ENCODE measurements at places on chromosomes 3 and 15. TPM values are rescaled to one million over a fixed set of nuclear protein-coding genes. Genes with fewer than 3 reads are reported as not detected.

DNA sequence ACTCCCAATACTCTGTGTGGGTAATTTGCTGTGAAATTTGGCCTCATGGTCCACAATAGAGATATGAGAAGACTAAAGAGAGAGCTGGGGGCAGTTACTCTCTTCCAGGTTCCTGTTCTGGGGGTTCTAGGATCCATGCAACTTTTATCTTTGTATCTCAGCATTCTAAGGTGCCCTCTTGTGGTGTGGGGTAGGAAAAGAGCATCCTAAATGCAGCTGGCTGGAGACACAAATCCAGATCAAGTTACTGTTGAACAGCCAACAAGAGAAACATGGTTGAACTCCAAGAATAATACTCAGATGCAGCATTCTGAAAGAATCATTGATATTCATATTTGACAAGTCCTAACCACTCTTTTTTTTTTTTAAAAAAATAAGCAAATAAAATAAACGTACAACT lies 238.2 kb downstream of the GREM1 start:
- DNase-seq = peak; percentile 90
- no peak overlapping the region for H3K4me3 ChIP-seq
- H3K36me3 ChIP-seq = no peaks in the 10 kb centered on the region
- no peaks in the 10 kb centered on the region for H3K27me3 ChIP-seq

- no peak overlapping the region for H3K4me3 ChIP-seq
- no peaks in the 10 kb centered on the region for H3K4me1 ChIP-seq
- H3K27me3 ChIP-seq = peaks cover 6% of the 10 kb centered on the region
- DNase-seq = no peak
Measured at GRCh38 chr15:85847031-85847430, 52.3 kb upstream of the KLHL25 start.

SLC7A14 gene
- 1.3 TPM for total RNA-seq

- DNase-seq = no peak
- H3K27ac ChIP-seq = no peak overlapping the region
- no peak overlapping the region for H3K4me3 ChIP-seq
Measured at GRCh38 chr3:196236223-196236622, 19.9 kb downstream of the SLC51A start.

DNA sequence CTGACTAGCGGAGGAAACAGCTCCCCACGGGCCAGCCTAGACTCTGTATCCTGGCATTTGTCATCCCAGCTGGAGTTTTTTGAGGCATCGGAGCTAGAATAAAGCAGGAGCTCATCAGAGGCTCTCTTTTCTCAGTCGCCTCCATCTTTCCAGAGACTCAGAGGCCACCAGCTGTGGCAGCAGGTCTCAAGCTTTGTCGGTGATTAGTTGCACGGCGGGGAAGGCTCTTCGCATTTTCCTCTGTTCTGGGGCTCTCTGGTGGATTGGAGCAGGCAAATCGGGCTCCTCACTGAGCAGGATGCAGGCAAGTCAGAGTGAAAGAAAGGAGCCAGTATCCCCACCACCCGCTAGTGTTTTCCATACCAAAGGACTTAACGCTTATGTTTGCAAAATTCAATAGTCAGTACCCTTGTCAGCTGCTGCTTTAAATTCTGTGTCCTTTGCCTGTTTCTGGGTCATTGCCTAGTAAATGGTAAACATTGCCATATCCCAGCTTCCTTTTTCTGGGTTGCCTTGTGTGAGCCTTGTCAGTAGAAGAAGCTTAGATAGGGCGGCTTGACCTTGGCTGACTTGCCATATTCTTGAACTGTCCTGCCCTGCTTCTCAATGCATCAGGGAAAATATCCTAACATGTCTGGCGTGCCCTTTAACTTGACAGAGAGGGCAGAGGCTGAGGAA lies 127.1 kb downstream of the PTPRG start:
- DNase-seq = no peak
- no peak overlapping the region for H3K27ac ChIP-seq
- H3K36me3 ChIP-seq = no peaks in the 10 kb centered on the region
- H3K27me3 ChIP-seq = no peaks in the 10 kb centered on the region
- H3K4me1 ChIP-seq = no peaks in the 10 kb centered on the region
- H3K4me3 ChIP-seq = no peak overlapping the region

PLCD1 gene
- 47.2 TPM for total RNA-seq

DNA sequence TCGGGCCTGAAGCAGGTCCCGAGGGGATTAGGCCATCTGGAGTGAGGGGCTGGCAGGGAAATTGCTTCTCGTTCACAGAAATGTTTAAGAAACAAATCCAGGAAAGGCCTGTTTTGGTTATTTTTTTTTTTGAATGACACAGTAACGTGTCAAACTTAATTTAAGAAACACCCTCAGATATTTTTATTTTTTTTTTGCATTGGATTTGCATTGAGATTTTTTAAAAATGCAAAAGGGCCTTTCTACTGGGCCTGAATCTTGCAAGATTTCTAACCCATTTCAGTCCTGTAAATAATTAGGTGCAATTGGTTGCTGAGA lies 25.0 kb upstream of the KLF13 start:
- H3K27me3 ChIP-seq = peaks cover 11% of the 10 kb centered on the region
- H3K4me1 ChIP-seq = no peaks in the 10 kb centered on the region
- no peak overlapping the region for H3K4me3 ChIP-seq
- no peaks in the 10 kb centered on the region for H3K36me3 ChIP-seq

ANKUB1 gene
- total RNA-seq = not detected

FBXW12 gene
- total RNA-seq = not detected

TTC14 gene
- total RNA-seq = 33.4 TPM

- H3K4me3 ChIP-seq = no peak overlapping the region
- no peaks in the 10 kb centered on the region for H3K4me1 ChIP-seq
- no peak overlapping the region for H3K27ac ChIP-seq
- no peak for DNase-seq
- no peaks in the 10 kb centered on the region for H3K27me3 ChIP-seq
Measured at GRCh38 chr3:16898595-16899395, 14.0 kb downstream of the PLCL2 start.

- H3K36me3 ChIP-seq = no peaks in the 10 kb centered on the region
- no peaks in the 10 kb centered on the region for H3K27me3 ChIP-seq
- peaks cover 7% of the 10 kb centered on the region for H3K4me1 ChIP-seq
- H3K4me3 ChIP-seq = no peak overlapping the region
Measured at GRCh38 chr15:98881526-98882520, 125.8 kb downstream of the PGPEP1L start.

- no peak overlapping the region for H3K27ac ChIP-seq
- no peaks in the 10 kb centered on the region for H3K4me1 ChIP-seq
- H3K27me3 ChIP-seq = no peaks in the 10 kb centered on the region
- no peak for DNase-seq
- H3K36me3 ChIP-seq = no peaks in the 10 kb centered on the region
Measured at GRCh38 chr3:179880868-179881267, 155.9 kb downstream of the PEX5L start.

CAND2 gene
- 12.1 TPM for total RNA-seq

- H3K27me3 ChIP-seq = no peaks in the 10 kb centered on the region
- H3K36me3 ChIP-seq = peaks cover 14% of the 10 kb centered on the region
Measured at GRCh38 chr3:196268284-196269163, 19.0 kb downstream of the PCYT1A start.

CCR9 gene
- total RNA-seq = not detected

- H3K27me3 ChIP-seq = no peaks in the 10 kb centered on the region
- peak; percentile 87 for DNase-seq
- H3K27ac ChIP-seq = peak overlapping the region; percentile 71
- no peaks in the 10 kb centered on the region for H3K36me3 ChIP-seq
- peak overlapping the region; percentile 95 for H3K4me3 ChIP-seq
Measured at GRCh38 chr3:61560517-61561373, 626 bp upstream of the PTPRG start.

DNA sequence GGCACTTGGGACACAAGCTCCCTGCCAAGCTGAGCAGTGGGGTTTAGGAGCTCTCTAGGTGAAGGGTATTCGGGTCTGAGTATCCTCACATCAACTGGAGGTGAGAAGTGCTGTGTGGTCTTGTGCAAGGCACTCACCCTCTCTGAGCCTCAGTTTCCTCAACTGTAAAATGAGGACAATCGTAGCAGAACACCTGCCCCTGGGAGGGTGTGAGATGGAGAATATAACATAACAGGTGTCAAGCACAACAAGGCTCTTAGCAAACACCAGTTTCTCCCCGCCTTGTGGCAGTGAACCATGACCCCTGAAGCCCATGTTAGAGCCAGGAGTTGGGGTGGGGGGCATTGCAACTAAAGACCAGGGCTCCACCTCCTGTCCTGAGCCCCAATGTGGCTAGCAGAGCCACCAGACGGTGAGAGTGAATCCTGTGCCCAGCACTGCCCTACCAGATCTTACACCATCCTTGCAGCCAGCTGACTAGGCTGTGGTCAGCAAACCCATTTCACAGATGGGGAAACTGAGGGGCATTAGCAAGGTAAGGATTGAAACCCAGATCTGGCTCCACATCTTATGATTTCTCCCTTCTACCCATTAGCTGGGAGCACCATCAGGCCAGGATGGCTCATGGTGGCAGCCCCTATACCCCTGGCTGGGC lies 2.6 kb upstream of the PLXND1 start:
- H3K36me3 ChIP-seq = no peaks in the 10 kb centered on the region
- H3K27me3 ChIP-seq = no peaks in the 10 kb centered on the region
- no peak overlapping the region for H3K27ac ChIP-seq
- H3K4me1 ChIP-seq = peaks cover 18% of the 10 kb centered on the region

DPH6 gene
- 13.5 TPM for total RNA-seq

DNA sequence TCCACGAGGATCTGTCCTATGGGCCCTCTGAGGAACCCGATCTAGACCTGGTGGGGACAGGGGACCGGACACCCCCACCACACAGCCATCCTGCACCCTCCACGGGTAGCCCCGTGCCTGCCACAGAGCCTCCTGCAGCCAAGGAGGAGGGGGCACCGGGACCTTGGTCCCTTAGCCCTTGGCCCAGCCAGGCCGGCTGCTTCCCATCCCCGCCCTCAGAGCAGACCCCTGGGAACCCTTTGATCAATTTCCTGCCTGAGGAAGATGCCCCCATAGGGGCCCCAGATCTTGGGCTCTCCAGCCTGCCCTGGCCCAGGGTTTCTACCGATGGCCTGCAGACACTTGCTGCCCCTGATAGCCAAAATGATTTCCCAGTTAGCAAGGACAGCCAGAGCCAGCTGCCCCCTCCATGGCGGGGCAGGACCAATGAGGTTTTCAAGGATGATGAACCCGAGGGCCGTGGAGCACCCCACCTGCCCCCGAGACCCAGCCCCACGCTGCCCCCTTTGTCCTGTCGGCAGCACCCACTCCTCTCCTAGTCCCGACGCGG lies 91.5 kb downstream of the TBC1D2B start:
- H3K4me3 ChIP-seq = no peak overlapping the region

DNA sequence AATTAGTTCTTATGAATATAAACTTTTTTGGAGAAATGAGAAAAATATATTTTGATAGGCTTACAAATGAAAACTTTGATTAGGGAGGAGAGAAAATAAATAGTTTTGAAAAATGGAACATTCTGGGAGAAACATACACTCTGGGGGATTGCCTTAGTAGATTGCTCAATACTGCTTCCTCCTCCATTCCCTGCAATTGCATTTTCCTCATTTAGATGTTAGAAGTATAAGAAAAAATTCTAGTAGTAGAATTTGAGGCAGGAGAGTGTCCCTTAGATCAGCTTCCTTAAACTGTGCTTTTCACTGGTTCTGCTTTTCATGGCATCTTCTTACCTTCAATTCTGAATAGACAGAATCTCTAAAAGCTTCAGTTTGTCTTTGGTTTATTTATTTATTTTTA lies 46.2 kb upstream of the CTDSPL2 start:
- H3K27ac ChIP-seq = no peak overlapping the region
- H3K4me3 ChIP-seq = no peak overlapping the region
- peaks cover 3% of the 10 kb centered on the region for H3K4me1 ChIP-seq
- no peak for DNase-seq
- H3K36me3 ChIP-seq = no peaks in the 10 kb centered on the region
- no peaks in the 10 kb centered on the region for H3K27me3 ChIP-seq

GOLGA8B gene
- total RNA-seq = 19.5 TPM

GRCh38 chr15:76840830-76841460 lies 64.2 kb downstream of the SCAPER start:
- H3K4me1 ChIP-seq = no peaks in the 10 kb centered on the region
- H3K4me3 ChIP-seq = no peak overlapping the region
- H3K27me3 ChIP-seq = no peaks in the 10 kb centered on the region
- no peaks in the 10 kb centered on the region for H3K36me3 ChIP-seq
- H3K27ac ChIP-seq = no peak overlapping the region

DNA sequence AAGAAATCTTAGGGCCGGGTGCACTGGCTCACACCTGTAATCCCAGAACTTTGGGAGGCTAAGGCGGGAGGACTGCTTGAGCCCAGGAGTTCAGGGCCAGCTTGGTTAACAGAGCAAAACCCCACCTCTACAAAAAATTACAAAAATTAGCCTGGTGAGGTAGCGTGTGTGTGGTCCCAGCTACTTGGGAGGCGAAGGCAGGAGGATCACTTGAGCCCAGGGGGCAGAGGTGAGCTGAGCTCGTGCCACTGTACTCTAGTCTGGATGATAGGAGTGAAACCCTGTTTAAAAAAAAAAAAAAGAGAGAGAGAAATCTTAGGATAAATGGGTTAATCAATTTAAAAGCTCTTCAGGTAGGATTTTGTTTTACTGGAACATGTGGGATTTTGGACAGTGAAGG lies 31.2 kb upstream of the DUT start:
- H3K4me3 ChIP-seq = no peak overlapping the region
- peaks cover 1% of the 10 kb centered on the region for H3K27me3 ChIP-seq
- no peaks in the 10 kb centered on the region for H3K36me3 ChIP-seq

Measured in fibroblast of lung (primary cell).